ENCODE measurements at places on chromosomes 3 and 15. TPM values are rescaled to one million over a fixed set of nuclear protein-coding genes. Genes with fewer than 3 reads are reported as not detected.

DNA sequence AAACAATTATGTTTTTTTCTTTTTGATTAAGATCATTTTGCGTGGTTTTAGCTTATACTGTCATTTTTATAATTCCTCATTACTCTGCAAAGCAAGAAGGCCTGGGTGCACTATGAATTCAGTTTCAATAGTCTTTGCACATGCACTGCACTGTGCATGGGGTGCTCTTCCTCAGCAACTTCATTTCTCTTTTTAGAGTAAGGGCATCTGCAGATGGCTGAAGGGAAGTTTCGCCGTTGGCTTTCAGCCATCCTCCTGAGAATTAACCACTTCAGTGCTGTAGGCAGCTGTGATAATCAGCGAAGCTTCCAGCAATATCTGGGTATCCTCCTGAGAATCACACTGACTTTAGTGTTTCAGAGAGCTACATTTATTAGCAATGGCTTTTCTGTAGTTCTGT lies 284.8 kb downstream of the GBE1 start:
- no peak overlapping the region for H3K4me3 ChIP-seq
- H3K27ac ChIP-seq: no peak overlapping the region
- no peaks in the 10 kb centered on the region for H3K27me3 ChIP-seq
- no peak for DNase-seq
- H3K36me3 ChIP-seq: no peaks in the 10 kb centered on the region
- H3K4me1 ChIP-seq: peaks cover 14% of the 10 kb centered on the region

GRCh38 chr3:44323341-44323955 lies 15.1 kb upstream of the TCAIM start:
- no peak overlapping the region for H3K4me3 ChIP-seq
- H3K4me1 ChIP-seq: no peaks in the 10 kb centered on the region
- no peak for DNase-seq
- H3K36me3 ChIP-seq: peaks cover 2% of the 10 kb centered on the region
- peaks cover 16% of the 10 kb centered on the region for H3K27me3 ChIP-seq
- H3K27ac ChIP-seq: no peak overlapping the region

DNA sequence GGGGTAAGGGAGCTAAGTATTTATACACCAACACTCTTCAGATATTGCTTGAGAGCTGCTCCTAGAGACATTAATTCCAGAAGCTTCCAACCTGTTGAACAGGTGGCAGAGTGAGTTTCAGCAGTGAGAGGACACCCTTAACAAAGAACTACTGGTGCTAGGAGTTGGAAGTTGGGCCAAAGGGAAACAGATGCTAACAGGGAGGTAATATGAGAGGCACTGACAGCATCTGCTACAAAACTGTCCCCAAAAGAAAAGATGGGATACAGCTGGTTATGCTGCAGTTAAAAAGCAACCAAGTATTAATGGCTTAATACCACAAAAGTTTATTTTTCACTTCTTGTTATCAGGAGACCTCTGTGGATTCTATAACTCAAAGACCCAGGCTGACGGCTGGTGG lies 104.5 kb upstream of the SATB1 start:
- peaks cover 7% of the 10 kb centered on the region for H3K27me3 ChIP-seq
- no peak overlapping the region for H3K4me3 ChIP-seq
- no peak overlapping the region for H3K27ac ChIP-seq
- H3K4me1 ChIP-seq: no peaks in the 10 kb centered on the region
- no peaks in the 10 kb centered on the region for H3K36me3 ChIP-seq

Gene MED12L
- 2.4 TPM for total RNA-seq

Gene PLS1
- total RNA-seq: 2.0 TPM

Gene SH2D7
- not detected for total RNA-seq

Gene VGLL3
- total RNA-seq: 170 TPM

Gene SI
- not detected for total RNA-seq
